Daoy (cell line): ENCODE measurements at places on chromosomes 13 and 19. TPM values are rescaled to one million over a fixed set of nuclear protein-coding genes. Genes with fewer than 3 reads are reported as not detected.
A peak's percentile ranks its signal among the peaks of the same experiment; 100 is the strongest.

GRCh38 chr19:38742296-38742695 is 2.0 kb downstream of the CAPN12 start:
- DNase-seq, result no peak

- no peak for DNase-seq
Measured at GRCh38 chr19:2180881-2181632, 17.3 kb downstream of the DOT1L start.

- no peak for DNase-seq
Measured at GRCh38 chr19:31119951-31120690, 229.1 kb downstream of the TSHZ3 start.

GRCh38 chr19:19262190-19263057 is 10.7 kb downstream of the TM6SF2 start:
- DNase-seq, result no peak

GRCh38 chr19:44702551-44703176 is 3.7 kb downstream of the CEACAM16 start:
- DNase-seq, result no peak

The F10 gene
- not detected in 2 replicates for total RNA-seq

DNA sequence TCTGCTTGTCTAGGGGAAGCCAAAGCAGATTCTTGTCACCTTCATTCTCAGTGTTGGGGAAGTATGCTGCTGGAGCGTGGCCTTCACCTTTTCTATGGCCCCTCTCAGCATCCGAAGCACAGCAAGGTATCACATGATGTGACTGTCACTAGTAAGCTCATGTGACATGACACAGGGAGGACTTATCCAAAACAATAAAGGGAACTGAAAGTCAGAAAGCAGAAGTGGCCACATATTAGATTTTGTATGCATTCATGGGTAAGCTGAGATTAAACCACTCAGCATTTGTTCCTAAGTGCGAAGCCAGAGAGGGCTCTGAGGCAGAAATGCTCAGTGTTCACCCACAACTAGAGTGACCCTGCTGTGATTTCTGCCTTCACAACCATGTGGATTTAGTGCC is 72.8 kb upstream of the PCDH8 start:
- no peak for DNase-seq

The ZNF888 gene
- 3.0 TPM in 2 replicates for total RNA-seq

GRCh38 chr13:48648446-48648845 is 5.3 kb upstream of the CYSLTR2 start:
- DNase-seq, result no peak

DNA sequence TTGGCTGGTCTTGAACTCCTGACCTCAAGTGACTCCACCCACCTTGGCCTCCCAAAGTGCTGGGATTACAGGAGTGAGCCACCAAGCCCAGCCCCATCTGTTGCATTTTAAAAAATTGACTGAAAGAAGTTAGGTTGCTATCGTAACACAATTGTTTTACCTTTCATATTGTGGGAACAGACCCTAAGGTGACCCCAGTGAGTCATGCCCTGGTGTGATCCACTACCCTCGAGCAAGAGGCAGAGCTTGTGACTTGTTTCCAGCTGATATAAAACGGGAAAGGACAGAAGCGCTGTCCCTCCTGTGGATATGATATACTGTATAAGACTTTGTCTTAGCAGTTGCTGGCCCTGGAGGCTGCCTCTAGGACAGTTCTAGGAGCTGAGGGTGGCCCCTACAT is 308.6 kb downstream of the HS6ST3 start:
- peak; percentile 33 for DNase-seq

GRCh38 chr13:36363366-36363863 is 17.2 kb upstream of the SPART start:
- no peak for DNase-seq

- DNase-seq, result peak; percentile 50
Measured at GRCh38 chr19:12937093-12937926, 1.1 kb upstream of the CALR start.

DNA sequence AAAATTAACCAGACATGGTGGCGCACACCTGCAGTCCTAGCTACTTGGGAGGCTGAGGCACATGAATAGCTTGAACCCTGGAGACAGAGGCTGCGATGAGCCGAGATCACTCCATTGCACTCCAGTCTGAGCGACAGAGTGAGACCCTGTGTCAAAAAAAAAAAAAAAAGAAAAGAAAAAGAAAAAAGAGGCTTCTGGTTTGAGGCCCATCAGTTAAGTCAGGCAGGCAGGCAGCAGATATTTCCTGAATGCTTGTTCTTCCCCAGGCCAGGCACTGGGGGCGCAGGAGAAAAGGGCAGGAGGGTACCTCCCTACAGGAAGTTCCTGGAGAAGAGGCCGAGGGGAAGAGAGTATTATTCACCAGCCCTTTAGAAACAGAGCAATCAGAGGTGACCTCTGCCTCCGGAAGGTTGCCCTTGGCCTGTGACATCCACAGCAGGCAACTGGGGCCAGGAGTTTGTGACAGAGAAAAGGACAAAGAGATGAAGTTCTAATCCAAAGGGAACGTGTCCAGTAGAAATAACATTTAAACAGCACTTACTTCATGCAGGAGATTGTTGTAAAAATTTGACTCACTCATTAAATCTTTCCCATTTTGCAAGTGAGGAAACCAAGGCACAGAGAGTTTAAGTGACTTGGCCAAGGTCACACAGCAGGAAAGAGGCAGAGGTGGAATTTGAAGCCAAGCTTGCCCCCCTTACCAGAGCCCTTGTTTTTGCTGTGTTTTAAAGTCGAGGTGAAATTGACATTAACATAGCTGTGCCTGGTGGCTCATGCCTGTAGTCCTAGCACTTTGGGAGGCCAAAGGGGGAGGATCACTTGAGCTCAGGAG is 4.3 kb upstream of the RLN3 start:
- DNase-seq, result peak; percentile 80

DNA sequence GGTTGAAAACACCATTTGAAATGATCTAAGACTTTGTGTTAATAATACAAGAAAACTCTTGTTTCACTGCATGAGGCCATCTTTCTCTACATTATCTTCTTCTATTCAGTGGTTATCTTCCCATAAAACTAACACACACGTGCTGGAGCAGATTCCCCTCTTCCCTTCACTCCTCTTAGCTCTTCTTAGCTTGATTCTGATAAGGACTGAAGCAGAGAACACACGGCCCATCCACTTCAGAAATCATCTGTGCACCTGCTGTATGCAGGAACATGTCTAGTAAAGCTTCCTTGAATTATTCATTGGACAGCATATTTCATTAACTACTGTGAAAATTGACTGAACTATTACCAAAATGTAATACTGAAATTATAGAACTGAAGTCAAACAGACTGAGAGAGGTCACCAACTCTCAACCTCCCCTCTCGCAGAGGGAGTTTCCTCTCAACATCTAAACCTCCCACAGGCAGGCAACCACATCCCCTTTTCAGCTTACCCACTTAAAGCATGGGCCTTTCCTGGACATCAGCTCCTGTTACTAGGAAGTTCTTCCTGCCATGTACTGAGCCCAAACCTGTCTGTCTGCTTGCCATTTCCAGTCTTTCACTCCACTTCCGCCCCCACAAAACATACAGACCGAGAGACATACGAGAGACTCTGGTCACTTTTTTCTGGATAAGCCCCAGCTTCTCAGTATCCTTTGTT is 113.9 kb downstream of the CRYL1 start:
- no peak for DNase-seq

DNA sequence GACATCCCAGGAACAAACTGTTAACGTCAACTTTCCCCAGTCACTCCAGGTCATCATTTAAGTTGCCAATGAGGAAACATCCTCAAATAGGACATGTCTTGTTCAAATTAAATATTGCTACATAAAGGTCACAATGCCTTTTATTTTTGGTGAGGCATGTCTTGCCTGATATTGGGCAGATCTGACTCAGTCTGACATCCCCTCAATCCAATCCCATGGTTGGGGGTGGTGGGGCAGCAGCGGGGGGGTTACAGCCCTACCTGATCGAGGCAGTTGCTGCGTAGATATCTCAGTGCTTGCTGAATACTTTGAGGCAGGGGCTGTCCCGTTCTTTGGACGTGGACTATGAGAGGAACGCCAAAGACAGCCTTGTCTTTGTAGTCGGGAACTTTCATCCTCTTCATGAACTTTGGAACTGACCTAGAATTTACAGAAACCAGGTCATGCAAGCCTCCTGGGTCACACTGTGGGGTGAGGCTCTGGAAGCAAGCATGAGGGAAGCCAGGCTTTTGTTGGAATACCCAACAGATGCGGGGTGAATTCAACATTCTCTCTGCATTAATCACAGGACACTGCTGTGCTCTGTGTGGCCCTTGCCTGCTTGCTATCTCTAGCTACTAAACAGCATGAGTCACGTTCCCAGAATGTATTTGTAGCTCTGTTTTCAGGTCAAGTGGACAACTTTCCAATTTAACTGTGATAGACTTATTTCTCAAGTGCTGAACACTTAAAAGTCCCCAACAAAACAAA is 109.8 kb downstream of the KL start:
- peak; percentile 90 for DNase-seq

GRCh38 chr13:33015791-33016323 is 366 bp upstream of the KL start:
- no peak for DNase-seq

The OR7D2 gene
- not detected in 2 replicates for total RNA-seq
